Fibroblast of lung (primary cell): ENCODE measurements at places on chromosomes 1 and 21. TPM values are rescaled to one million over a fixed set of nuclear protein-coding genes. Genes with fewer than 3 reads are reported as not detected.

The C1orf74 gene
- total RNA-seq, result 3.1 and 4.3 TPM in 2 replicates

The SPTA1 gene
- under 0.01 and 0.17 TPM in 2 replicates for total RNA-seq

The NCF2 gene
- total RNA-seq, result 0.77 and 2.6 TPM in 2 replicates

The MAP10 gene
- 2.6 TPM in 2 replicates for total RNA-seq

The DAB1 gene
- 0.17 and 0.26 TPM in 2 replicates for total RNA-seq

The APCS gene
- not detected in 2 replicates for total RNA-seq

The C4BPA gene
- not detected in 2 replicates for total RNA-seq

The ETV3L gene
- total RNA-seq, result not detected in 2 replicates

The TNNI3K gene
- 0.66 and 1.0 TPM in 2 replicates for total RNA-seq

The MATN1 gene
- 0.26 TPM in 1 of 2 replicates, not detected in the other for total RNA-seq
